Hypothalamus (tissue), 51 donors: ENCODE measurements at places on chromosomes 5 and 9.
A peak's percentile ranks its signal among the peaks of the same experiment; 100 is the strongest.

- no peak for DNase-seq
These were observed 429.8 kb downstream of the SPATA31D1 start for GRCh38 chr9:82418334-82418733.

GRCh38 chr9:18703151-18703900 is 229.4 kb downstream of the ADAMTSL1 start:
- no peak for DNase-seq

GRCh38 chr9:125446561-125447094 is 185.0 kb downstream of the GAPVD1 start:
- no peak for DNase-seq

- DNase-seq: no peak
These were observed 9.7 kb upstream of the PRKACG start for GRCh38 chr9:69023650-69024049.

DNA sequence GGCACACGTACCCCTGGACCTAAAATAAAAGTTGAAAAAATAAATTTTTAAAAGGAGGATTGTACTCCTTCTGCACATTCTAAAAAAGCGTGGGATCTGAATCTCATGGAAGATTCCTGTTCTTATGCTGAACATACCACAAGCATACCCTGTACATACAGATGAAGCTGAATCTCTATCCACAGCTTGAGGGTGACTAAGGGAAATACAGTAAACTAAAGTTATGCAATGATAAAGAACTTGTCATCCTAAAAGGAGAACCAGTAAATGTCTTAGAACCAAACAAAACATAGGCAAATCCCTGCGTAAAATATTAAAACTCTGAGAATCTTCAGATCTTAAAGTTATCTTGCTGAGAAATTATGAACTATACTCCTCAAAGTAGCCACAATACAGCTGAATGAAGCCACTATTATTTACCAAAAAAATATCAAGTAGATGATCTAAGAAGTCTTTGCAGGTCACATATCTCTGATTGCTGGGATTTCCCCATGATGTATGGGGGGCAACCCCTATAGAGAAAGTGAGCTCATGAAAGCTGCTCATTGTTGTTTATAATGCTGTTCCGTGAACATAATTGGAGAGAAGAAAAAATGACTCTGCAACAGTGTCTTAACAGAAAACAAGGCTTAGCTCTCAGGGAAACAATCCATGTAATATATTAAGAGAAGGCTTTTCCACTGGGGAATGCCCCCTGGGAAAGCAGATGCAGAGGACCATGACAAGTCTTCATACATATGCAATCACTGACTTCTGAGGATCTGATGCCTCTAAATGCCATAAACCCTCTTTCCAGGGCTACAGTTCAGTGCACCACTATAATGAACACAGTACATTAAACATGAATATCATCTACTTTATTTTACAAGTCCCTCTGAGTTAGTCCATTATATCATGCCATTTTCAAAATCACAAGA is 210.1 kb downstream of the EPB41L4A start:
- DNase-seq: no peak

- DNase-seq: no peak
These were observed 51.2 kb downstream of the FXN start for GRCh38 chr9:69086769-69087168.

DNA sequence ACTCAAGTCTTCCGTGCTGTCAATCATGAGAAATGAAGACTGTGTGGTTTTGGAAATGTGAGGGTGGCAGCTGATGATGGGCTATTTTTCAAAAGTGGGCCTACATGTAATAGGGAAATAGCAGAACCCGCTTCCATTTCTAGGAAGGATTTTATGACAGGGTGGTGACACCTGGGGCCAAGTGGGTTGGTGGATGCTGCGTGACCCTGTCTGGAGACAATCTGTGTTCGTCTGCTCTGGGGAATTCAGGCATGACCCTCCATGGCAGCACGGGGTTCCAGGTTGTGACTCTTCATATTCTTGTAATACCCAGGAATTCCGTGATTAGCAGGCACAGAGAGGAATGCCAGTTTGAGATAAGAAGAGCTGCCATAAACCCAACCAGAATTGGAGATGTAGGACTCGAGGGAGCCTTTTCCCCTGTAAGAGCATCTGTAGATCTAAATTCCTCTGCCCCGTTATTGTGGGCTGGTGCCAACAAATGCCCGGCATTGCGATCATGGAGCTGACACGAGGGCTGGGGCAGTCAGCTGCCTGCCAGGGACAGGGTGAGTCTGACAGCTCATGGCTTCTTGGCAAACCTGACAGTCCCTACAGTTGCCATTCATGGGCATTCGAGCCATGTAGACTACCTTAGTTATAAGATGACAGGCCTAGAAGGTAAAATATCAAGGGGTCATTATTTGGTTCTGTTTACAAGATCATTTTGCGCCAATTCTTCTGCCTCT is 279.7 kb downstream of the GADD45G start:
- DNase-seq: no peak

- peak; percentile 11 for DNase-seq
These were observed 71.0 kb downstream of the WNK2 start for GRCh38 chr9:93254806-93255493.

DNA sequence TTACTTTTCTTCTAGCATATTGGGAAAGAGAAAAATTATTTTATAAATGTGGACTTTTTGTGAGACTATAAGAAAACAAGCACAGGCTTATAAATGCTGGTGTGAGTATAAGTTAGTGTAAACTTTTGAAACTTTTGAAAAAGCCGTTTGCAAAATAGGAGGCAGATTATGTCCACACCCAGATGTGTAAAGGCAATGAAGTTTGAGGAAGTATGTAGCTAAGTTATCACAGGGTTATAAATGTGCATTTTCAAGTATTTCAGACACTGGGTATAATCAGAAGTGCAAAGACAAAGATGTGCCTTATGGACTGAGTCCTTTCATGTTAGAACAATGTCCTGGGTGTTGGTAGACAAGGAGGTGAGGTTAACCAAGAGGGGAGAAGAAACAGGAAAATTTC is 85.5 kb downstream of the ANXA1 start:
- DNase-seq: no peak

- DNase-seq: no peak
These were observed 36.6 kb upstream of the LECT2 start for GRCh38 chr5:135991429-135991828.

DNA sequence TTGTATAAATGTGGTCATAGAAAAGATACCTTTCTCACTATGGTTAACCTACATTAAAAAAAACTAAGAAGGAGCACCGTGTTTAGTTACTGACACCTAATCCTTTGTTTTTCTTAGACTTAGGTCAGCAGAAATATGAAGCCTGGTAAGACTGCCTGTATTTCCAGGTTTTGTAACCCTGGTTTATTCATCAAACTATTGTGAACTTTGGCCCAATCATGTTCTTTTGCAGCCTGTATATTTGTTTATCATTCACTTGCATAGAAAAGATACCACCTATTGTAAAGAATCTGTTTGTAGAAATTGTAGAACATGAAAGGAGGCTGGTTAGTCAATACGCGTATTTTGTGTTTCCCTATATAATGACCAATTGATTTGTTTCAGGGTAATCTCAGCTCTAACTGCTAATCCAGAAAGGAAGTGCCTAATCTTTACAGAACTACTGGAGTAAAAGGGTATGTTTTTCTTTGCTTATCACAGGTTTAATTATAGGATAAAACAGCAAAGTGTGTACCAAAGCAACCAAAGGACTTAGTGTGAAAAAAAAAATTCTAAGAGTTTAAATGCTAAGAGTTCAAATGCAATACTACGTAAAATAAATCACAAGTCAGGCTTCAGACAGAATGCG is 103.6 kb downstream of the LURAP1L start:
- DNase-seq: no peak

GRCh38 chr9:86525182-86525581 is 171.0 kb upstream of the TUT7 start:
- DNase-seq: no peak
